ENCODE measurements at places on chromosomes 7 and 10. TPM values are rescaled to one million over a fixed set of nuclear protein-coding genes. Genes with fewer than 3 reads are reported as not detected.

The ZNF107 gene
- polyA plus RNA-seq = 2.5 TPM

DNA sequence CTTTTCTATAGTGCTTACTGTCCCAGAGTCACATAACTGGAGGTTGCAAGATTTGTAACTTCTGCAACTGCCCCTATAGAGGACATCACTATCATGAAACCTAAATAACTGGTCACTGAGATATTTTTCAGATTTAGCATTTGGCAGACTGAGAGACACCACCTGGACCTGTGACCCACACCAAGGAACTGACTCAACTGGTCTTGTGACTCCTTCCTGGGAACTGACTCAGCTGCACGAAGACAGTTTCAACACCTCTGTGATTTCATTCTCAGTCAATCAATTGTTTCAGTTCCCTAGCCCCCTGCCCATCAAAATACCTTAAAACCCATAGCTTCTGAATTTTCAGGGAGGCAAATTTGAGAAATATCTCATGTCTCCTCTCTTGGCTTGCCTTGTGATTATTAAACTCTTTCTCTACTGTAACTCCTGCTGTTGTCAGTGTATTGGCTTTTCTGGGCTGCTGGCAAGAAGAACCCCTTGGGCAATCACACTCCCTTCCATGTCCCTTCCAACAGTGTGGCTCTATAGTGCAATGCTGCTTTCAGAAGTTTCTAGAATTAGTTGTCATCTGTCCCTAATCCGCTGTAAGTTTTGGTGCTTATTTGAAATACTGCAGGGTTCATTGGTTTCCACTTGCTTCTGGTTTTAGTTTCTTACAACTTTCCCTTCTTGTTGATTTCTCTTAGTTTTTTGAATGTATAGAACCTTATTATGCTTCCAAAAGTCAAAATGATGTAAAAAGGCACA lies 127.8 kb upstream of the ADCY1 start:
- DNase-seq = no peak

The MRC1 gene
- not detected for polyA plus RNA-seq

- DNase-seq = peak; percentile 26
Observed at GRCh38 chr10:123027861-123028260, 19.1 kb downstream of the ACADSB start.

The LEP gene
- 0.09 TPM for polyA plus RNA-seq

- peak; percentile 88 for DNase-seq
Observed at GRCh38 chr10:102452672-102453340, 1.5 kb upstream of the C10orf95 start.

DNA sequence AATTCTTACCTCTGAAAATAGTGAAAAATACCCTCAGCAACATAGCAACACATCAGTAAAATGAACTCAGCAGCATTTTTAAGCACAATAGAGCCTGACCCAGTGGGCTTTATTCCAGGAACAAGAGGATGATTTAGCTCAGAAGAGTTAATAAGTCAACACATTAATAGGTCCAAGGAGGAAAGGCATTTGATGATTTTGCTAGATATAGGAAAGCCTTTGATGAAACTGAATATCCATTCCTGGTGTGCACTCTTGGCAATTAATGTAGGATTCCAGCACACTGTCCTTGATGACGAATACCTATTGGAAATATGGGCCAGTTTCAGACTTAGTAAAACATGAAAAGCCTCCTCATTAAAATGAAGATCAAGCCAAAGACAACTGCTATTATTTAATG lies 42.5 kb downstream of the RASGEF1A start:
- no peak for DNase-seq

GRCh38 chr10:101305320-101306241 lies 48.4 kb upstream of the BTRC start:
- DNase-seq = no peak

- DNase-seq = no peak
Observed at GRCh38 chr7:88922944-88923343, 127.4 kb upstream of the TEX47 start.

DNA sequence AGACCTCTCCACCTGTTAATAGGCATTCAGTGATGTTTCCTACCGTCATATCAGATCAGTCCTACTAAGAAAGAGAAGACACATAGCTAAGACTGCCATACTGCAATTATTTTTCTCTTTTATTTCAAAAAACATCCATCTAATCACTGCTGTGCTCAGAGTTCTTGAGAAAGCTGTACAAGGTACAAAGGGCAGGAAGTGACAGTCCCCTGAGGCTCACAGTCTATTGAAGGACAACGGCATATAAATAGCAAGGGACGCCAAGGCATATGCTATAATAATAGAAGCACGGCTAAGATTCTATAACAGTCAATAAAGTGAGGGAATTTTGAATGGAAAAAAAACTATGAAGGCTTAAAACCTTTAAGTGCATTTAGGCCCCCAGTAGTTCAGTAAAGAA lies 415.3 kb upstream of the NRP1 start:
- DNase-seq = no peak

The INSYN2A gene
- polyA plus RNA-seq = 0.54 TPM

- DNase-seq = no peak
Observed at GRCh38 chr10:24930427-24930826, 22.0 kb downstream of the PRTFDC1 start.

The FAM180A gene
- 50.3 TPM for polyA plus RNA-seq

- peak; percentile 96 for DNase-seq
Observed at GRCh38 chr7:99918959-99919813, at the start of gene TRIM4. TRIM4 (minus strand) TSS chr7:99919530; CDS start chr7:99919401, 129 bp downstream.

DNA sequence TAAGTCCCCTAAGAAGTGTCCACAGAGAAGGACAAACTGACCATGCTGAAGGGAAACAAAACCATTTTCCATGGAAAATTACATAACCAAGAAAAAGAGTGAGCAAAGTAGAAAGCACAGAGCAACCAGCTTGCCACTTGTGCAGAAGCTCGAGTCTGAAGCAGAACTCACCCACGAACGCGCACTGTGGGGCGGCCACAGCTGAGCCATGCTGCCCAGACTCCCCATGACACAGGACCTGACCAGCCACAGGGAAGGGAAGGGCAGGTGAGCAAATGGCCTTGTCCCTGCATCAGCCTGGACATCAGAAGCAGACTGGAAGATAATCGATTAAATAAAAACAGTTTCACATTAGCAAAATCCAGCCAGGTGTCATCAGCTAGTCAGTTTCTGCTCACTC lies 95.7 kb downstream of the TCERG1L start:
- no peak for DNase-seq

GRCh38 chr7:155488483-155489127 lies 30.7 kb downstream of the EN2 start:
- DNase-seq = no peak

GRCh38 chr7:105261689-105262088 lies 127.0 kb downstream of the SRPK2 start:
- no peak for DNase-seq

The CACNA2D1 gene
- polyA plus RNA-seq = 6.9 TPM

The AKR1E2 gene
- polyA plus RNA-seq = 5.1 TPM

GRCh38 chr7:150400008-150400787 lies 21.1 kb downstream of the ZNF775 start:
- peak; percentile 77 for DNase-seq

The WNT8B gene
- not detected for polyA plus RNA-seq

DNA sequence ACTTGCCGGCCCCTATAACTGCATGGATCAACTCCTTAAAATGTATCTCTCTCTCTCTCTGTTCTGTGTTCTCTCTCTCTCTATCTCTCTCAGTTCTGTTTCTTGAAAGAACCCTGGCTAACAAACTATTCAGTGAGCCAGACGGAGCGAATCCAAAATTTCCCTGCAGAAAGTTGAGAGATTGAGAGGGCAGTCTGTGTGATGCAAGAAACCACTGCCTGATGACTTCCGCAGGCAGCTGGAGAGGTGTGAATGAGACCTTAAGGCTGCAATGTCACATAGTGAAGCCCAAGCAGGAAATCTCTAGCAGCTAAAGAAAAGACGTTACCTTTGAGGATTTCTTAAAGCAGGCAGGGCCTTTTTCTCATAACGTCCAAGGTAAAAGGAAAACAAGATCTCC lies 17.3 kb downstream of the FAM107B start:
- no peak for DNase-seq

The PRSS37 gene
- polyA plus RNA-seq = not detected

All from GM23248 (cell line).